ENCODE measurements at places on chromosomes 12 and 14.

DNA sequence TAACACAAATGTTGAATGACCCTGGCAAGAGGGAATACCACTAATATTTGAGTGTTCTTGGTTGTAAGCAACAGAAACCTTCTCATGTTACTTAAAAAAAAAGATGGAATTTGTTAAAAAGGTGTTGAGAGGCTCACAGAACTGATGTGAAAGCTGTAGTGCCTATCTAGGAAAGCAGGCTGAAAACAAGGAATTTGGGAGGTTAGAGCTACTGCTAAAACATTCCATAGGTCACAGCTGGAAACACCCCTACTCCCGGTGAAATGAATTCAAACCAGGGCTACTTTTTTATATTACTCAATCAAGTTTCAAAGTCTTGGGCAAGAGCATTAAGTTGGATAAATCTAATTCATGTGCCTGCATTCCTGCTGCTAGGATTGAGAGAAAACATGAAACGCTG lies 104.1 kb downstream of the SLC35F4 start:
- DNase-seq: no peak

DNA sequence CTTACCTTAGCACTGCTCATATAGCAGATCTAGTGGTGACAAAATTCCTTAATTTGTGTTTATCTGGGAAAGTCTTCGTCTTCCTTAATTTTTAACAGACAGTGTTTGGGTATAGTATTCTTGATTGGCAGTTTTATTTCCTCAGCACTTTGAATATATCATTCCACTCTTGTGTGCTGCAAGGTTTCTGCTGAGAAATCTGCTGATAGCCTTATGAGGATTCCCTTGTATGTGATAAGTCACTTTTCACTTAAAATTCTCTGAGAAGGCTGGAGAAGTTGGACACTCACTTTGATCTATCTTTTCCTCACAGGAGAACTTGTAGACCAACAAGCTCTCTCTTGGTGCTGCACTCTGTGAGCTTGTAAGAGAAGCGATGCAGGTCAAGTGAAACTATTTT lies 306.1 kb upstream of the RTL1 start:
- no peak for DNase-seq

DNA sequence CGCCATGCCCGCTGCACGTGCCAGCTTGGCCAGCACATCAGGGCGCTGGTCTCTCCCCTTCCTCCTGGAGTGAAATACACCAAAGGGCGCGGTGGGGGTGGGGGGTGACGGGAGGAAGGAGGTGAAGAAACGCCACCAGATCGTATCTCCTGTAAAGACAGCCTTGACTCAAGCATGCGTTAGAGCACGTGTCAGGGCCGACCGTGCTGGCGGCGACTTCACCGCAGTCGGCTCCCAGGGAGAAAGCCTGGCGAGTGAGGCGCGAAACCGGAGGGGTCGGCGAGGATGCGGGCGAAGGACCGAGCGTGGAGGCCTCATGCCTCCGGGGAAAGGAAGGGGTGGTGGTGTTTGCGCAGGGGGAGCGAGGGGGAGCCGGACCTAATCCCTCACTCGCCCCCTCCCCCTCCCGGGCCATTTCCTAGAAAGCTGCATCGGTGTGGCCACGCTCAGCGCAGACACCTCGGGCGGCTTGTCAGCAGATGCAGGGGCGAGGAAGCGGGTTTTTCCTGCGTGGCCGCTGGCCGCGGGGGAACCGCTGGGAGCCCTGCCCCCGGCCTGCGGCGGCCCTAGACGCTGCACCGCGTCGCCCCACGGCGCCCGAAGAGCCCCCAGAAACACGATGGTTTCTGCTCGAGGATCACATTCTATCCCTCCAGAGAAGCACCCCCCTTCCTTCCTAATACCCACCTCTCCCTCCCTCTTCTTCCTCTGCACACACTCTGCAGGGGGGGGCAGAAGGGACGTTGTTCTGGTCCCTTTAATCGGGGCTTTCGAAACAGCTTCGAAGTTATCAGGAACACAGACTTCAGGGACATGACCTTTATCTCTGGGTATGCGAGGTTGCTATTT lies 914 bp upstream of the CCND2 start:
- peak; percentile 63 for DNase-seq

DNA sequence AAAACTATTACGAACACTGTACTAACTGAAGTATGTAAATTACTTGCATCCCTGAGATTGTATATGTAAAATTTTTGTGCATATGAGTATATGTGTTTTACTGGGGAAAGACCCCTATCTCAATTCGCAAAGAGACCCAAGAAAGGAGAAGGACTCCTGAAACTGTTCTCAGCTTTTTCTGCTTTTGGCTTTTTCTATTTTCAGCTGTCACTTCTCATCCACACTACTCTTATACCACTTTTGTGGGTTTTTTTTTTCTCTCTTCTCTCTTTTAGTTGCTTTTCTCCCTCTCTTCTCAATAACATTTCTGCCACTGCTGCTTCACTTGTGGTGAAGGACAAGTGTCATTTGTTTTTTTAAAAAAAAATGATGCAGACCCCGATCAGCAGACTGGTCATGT lies 39.8 kb downstream of the NIN start:
- no peak for DNase-seq

- DNase-seq: no peak
These were observed 485.0 kb downstream of the PRKD1 start for GRCh38 chr14:29442696-29443095.

DNA sequence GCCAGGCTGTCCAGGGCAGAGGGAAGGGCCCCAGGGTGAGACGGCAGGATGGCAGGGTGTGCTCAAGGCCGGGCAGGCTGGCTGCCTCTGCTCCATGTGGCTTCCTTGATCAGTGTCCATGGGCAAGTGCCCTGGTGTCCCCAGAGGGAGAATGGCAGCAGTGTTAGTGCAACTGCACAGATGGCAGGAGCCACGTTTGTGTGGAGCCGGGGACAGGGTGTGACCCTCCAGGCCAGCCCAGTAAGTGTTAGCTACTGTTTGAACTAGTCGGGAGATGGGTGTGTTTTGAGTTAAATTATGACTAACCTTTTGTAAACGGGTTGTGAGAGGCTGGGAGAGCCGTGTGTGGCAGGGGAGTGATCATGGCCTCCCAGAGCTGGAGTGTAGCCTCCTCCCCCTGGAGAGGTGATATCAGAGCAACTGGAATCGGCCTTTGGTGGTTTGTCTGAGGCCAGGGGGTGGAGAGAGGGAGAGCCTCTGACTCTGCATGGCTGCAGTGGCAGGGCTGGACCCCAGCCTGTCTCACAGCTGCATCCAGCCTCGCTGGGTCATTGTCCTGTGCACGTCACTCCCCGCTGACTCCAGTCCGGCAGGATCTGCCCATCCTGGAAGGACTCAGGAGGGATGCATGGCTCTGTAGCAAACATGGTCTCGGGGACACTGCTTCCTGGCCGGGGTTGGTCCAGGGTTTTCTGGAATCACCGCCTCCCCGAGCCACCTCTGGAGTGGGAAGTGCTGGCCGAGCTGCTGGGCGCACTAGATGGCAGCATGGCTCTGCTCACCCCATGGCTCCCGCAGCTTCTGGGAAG lies 27.8 kb downstream of the AACS start:
- no peak for DNase-seq

DNA sequence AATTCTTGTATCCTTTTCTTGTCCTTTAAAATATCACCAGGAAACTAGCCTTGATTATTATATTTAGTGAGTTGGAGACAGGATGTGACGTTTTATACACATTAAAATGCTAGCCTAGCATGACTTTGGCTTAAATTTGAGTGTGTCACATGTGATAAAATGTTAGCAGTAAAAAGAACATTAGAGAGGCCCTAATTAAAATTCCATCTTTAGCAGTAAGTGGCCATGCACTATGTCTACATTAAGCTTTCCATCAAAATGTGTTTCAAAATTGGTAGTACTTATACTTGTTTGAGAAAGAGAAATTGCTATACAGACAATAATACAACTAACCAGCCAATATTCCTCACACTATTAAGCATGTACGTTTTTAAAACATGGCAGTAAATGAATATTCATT lies 29.9 kb upstream of the MGAT4C start:
- DNase-seq: no peak

DNA sequence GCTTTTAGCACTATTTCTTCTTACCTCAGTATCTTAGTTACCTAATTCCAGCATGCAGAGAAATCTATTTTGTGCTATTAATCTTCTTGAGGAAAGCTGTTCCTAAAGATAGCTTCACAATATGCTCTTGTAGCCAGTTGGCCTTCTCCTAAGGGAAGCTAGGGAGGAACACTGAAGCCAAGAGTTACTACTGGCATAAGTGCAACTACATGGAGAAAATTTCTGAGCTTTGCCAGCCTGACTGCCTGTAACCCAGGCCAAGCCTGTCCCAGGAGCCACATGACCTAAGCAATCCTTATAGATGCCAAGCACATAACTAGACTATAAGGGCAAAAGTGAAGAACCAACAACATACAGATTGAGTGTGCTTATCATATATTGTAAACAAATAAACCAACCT lies 890.2 kb downstream of the FLRT2 start:
- DNase-seq: no peak

GRCh38 chr14:89724628-89724960 lies 229.9 kb downstream of the EFCAB11 start:
- DNase-seq: no peak

DNA sequence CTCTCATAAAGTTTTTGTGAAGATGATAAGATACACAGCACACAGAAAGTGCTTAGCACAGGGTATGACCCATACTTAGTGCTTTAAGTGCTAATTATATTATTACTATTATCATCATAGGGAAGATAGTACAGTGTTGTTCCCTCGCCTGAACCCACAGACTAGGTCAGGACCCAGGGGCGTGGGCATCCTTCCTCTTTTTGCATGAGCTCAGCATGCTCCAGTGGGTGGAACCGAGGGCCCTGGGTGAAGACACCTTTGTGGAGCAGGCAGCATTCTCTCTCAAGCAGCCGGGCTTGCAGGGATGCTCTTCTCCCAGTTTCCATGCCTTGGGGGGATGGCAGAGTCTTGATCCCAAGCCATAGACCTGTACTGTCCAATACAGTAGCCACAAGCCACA lies 34.8 kb downstream of the CRACR2A start:
- DNase-seq: no peak

GRCh38 chr14:97902630-97903029 lies 1105.4 kb downstream of the VRK1 start:
- no peak for DNase-seq

DNA sequence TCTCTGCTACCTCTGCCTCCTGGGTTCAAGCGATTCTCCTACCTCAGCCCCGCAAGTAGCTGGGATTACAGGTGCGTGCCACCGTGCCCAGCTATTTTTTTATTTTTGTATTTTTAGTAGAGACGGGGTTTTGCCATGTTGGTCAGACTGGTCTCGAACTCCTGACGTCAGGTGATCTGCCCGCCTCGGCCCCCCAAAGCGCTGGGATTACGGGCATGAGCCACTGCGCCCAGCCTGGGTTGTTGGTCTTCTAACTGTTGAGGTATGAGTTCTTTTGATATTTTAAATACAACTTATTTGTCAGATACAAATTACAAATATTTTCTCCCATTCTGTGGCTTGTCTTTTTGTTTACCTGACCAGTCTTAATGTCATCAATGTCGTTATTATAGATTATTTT lies 95.9 kb downstream of the PCNX1 start:
- DNase-seq: no peak

GRCh38 chr12:113230315-113231234 lies 9.3 kb downstream of the TPCN1 start:
- no peak for DNase-seq

DNA sequence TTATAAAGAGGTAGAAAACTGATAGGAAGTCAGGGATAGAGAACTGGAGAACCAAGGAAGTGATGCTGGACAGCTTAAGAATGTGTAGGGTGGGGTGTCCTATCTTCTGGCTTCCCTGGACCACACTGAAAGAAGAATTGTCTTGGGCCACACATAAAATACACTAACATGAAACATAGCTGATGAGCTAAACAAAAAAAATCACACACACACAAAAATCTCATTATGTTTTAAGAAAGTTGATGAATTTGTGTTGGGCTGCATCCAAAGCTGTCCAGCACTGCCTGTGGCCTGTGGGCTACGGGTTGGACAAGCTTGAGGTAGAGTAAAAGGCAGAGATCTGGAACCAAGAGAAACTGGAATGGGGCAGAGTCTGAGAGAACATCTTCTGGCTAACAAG lies 7.4 kb downstream of the GLT8D2 start:
- no peak for DNase-seq

- peak; percentile 6 for DNase-seq
These were observed 148.7 kb downstream of the SMOC1 start for GRCh38 chr14:70027785-70028428.

DNA sequence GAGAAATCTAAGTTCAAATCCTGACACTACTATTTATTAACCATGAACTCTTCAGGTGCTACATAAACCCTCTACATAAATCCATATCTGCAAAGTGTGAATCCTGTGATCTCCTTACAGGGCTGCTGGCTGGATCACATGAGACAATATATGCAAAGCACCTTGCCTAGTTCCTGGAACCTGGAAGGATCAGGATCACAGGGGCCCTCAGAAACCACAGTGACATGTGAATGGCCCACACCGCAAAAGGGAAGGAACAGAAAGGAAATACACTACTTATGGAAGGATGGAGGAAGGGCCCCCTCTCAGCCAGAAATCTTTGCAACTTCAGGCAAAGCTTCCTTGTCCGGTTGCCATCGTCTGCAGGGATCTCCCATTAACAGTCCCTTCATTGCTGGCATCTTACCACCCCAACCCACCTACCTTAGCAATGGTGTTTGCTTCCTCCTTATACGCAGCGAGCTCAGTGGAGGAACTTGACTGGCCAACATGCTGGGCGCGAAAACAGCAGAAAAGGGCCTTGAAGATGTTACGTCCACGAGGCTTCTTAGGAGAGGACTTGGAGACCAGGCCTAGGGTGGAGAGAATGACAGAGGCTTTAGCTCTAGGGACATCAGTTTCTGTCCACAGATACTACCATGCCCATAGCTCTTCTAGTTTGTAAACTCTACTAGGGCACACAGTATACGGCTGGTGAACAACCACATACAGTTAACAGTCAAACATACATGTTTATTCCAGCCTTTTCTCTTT lies 10.7 kb upstream of the AVIL start:
- DNase-seq: no peak

DNA sequence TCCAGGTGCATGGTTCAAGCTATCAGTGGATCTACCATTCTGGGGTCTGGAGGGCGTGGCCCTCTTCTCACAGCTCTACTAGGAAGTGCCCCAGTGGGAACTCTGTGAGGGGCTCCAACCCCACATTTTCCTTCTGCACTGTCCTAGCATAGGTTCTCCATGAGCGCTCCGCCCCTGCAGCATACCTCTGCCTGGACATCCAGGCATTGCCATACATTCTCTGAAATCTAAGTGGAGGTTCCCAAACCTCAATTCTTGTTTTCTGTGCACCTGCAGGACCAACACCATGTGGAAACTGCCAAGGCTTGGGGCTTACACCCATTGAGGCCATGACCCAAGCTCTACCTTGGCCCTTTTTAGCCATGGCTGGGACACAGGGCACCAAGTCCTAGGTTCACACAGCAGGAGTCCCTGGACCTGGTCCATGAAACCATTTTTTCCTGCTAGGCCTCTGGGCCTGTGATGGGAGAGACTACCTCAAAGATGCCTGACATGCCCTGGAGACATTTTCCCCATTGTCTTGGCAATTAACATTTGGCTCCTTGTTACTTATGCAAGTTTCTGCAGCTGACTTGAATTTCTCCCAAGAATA lies 76.8 kb downstream of the CRADD start:
- no peak for DNase-seq

Data from stimulated activated CD8-positive, alpha-beta memory T cell treated with anti-CD3 and anti-CD28 coated beads, Interleukin-4, amount 100 ng/mL, for 4 hours (primary cell).